ENCODE measurements at places on chromosomes 11 and 22.

- no peak for DNase-seq
Measured at GRCh38 chr22:20552443-20553401, 45.3 kb downstream of the MED15 start.

GRCh38 chr11:93974759-93975158 is 46.4 kb upstream of the HEPHL1 start:
- no peak for DNase-seq

DNA sequence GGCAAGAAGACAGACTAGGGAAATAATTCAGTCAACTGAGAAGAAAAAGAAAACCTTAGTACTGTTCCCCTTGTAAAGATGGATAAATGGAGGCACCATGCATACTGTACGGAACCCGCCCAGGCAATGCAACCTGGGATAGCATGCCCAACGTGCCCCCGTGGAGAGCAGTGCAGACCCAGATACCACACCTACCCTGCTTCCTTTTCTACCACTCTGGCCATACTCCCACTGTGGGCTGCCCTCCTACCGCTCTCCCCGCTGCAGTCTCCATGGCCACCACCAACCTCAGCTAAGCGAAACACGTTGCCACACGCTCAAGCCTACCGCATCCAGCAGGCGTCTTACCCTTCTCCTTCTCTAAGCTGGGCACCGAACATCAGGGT is 117.4 kb upstream of the SERPIND1 start:
- DNase-seq = no peak

- no peak for DNase-seq
Measured at GRCh38 chr22:42646569-42647525, 2.3 kb downstream of the CYB5R3 start.

- no peak for DNase-seq
Measured at GRCh38 chr22:34998921-34999320, 67.0 kb upstream of the ISX start.
